Right cardiac atrium (tissue), 5 donors: ENCODE measurements at places on chromosomes 6 and 20. TPM values are rescaled to one million over a fixed set of nuclear protein-coding genes. Genes with fewer than 3 reads are reported as not detected.

DNA sequence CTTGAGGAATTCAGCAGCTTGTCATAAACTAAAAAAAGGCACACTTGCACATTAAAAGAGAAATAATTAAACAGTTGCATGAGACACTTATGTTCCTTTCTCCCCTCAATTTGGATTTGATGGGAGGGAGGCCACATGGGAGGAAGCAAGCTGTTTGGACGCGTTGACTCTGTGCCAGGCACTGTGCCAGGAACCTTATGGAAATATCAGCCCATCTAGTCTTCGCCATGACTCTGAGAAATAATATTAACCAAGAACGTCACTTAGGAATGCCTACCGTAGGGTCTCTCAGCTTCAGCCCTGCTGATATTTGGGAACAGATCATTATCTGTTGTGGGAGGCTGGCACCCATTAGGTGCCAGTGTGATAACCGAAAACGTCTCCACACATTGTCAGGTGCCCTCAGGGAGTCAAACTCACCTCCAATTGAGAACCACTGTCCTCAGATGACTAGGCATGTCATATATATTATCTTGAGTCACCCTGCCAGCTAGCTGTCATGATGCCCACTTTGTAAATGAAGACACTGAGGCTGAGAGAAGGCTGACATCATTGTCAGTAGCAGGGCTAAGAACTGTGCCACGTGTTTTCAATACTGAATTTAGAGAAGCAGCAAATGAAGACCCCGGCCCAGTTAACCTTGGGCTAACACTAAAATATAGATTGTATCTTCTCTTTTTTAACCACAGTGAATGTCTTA lies 36.1 kb downstream of the EYA2 start:
- no peak for DNase-seq

- DNase-seq = no peak
These were observed 1.8 kb upstream of the NDUFAF4 start for GRCh38 chr6:96899451-96899998.

DNA sequence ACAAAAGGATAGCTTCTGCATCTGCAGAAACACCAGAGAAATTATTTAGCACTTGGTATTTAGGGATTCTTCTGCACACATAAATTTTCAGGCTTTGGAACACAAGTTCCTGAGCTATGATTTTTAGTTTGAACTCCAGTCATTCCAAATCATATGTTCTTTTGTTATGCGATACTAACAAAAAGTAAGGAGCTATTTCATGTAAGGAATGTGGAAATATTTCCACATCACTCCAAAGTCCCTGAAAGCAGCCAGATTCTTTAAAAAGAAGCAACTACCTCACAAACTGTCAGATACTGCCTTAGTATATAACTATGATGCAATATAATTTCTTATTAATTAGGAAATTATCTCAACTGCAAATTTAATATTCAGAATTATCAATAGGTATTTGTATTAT lies 106.9 kb downstream of the RNGTT start:
- DNase-seq = no peak

The SIRPD gene
- not detected for total RNA-seq

DNA sequence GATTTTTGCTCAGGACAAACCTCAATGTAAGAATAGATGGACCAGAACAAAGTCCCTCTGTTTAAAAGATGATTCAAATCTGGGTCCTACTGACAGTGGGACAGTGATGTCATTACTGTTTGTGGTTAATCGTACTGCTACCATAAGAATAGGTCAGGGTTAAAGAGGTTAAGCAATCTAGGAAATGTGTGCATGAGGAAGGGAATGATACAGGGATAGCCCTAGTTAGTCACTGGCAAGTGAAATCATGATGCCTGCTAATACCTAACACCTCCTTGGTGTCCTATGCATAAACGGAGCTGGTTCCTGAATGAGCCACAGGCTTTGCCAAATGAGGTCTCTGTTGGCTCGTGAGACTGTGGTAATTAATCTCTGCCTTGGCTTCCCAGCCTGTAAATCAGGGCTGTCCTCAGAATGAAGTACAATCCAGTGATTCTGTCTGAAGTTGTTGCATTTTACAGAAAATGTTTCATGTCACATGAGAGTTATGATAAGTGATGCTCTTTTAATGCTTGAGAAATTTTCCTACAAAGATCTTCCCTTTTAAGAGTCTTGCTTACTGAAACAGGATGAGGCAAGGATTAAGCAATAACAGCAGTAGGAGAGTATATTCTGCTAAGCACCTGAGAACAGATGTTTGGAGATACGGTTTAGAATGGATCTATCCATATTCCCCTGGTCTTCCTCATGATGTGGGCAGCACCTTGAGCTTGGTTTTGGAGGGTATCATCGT lies 3.8 kb downstream of the MEP1A start:
- DNase-seq = no peak
